ENCODE measurements at places on chromosomes 2 and 18. TPM values are rescaled to one million over a fixed set of nuclear protein-coding genes. Genes with fewer than 3 reads are reported as not detected.

DNA sequence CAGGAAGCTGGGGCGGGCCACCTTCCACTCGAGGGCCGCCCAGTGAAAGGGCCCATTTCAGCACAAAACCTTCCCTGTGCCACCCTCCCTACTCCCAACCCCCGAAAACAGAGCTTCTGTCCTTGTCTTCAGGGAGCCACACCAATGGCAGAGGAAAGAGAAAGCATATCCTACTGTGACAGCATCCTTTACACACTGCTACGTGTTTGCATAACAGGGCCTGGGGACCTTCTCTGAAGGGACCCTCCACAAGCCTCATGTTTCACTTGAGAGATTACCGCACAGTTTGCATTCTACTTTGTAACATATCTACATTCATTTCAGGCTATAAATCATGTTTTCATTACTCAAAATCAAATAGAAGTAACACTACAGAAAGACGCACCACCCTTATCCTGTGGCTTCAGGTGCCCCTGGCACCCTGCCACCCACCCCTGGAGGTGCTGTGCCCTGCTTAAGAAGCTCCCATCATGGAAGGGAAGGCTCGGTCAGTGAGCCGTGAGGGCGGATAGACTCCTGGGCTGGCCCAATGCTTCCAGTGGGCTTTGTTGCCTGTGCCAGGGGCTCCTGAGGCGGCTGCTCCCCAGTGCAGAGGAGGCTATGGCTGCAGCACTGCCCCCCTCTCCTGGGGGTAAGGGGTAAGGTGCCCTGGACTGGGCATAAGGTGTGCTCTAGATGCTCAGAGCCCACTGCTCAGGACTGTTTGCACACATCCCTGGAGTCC, 52.0 kb downstream of the EIPR1 start:
- no peak overlapping the region for H3K27ac ChIP-seq
- no peaks in the 10 kb centered on the region for H3K36me3 ChIP-seq
- DNase-seq = no peak
- H3K4me1 ChIP-seq = no peaks in the 10 kb centered on the region
- H3K27me3 ChIP-seq = no peaks in the 10 kb centered on the region

The NCKAP5 gene
- 0.06 TPM for total RNA-seq

The STK36 gene
- total RNA-seq = 12.4 TPM

The FBXO48 gene
- total RNA-seq = 2.7 TPM

GRCh38 chr2:29207352-29208148, 92.3 kb downstream of the CLIP4 start:
- H3K36me3 ChIP-seq = no peaks in the 10 kb centered on the region
- H3K27ac ChIP-seq = no peak overlapping the region
- H3K4me1 ChIP-seq = no peaks in the 10 kb centered on the region
- H3K4me3 ChIP-seq = no peak overlapping the region

DNA sequence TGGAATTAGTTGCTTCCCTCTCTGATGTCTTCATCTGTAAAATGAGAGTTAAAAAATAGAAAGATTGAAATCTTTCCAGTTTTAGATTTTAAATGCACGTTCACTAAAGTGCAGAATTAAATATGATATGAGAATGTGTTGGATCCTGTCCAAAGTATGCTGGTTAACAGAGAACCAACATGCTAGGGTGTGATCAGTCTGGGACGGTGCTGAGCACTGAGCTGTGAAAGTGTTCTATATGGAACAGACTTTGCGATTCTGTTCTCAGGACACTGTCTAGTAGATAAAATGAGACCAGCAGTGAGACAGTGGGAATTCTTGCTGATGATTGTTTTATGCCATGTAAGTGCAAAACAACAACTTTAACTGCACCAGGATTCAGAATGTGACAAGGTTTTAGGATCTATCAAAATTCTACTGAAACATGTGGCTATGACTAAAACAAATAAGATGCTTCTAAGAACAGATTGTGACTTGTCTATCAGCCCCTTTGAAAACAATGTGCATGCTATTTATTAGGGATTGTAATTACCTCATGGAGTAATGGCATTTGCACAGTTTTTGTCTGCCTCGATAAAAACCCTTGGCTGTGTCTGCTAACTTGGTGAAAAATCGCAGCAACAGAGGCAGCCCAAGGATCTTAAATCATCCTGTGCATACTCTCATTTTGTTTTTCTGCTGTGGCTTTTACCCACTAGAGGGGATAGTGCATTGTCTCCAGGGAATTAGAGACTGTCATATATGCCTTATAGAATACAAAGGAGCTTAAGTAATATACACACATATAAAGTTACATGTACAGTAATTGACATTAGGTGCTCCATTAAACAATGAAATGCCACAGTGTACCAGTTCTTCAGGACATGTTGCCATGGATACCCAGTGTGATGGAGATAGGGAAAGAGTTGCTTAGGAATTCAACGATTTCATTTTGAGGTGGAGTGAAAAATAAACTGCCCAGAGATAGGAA, 55.1 kb downstream of the MAP3K20 start:
- no peak overlapping the region for H3K4me3 ChIP-seq
- no peaks in the 10 kb centered on the region for H3K27me3 ChIP-seq
- H3K27ac ChIP-seq = no peak overlapping the region
- no peaks in the 10 kb centered on the region for H3K4me1 ChIP-seq

GRCh38 chr2:235314371-235314930, 179.4 kb upstream of the AGAP1 start:
- no peaks in the 10 kb centered on the region for H3K27me3 ChIP-seq
- no peak for DNase-seq
- H3K27ac ChIP-seq = no peak overlapping the region
- no peaks in the 10 kb centered on the region for H3K36me3 ChIP-seq
- H3K4me1 ChIP-seq = no peaks in the 10 kb centered on the region

The TNFAIP6 gene
- total RNA-seq = not detected

The ALPI gene
- not detected for total RNA-seq

- no peaks in the 10 kb centered on the region for H3K36me3 ChIP-seq
- H3K27me3 ChIP-seq = no peaks in the 10 kb centered on the region
- no peaks in the 10 kb centered on the region for H3K4me1 ChIP-seq
- no peak overlapping the region for H3K4me3 ChIP-seq
Measured at GRCh38 chr2:121944072-121944831, 188.8 kb downstream of the TSN start.

- DNase-seq = no peak
- peaks cover 4% of the 10 kb centered on the region for H3K27me3 ChIP-seq
- H3K4me1 ChIP-seq = peaks cover 10% of the 10 kb centered on the region
- no peak overlapping the region for H3K27ac ChIP-seq
- no peak overlapping the region for H3K4me3 ChIP-seq
- H3K36me3 ChIP-seq = no peaks in the 10 kb centered on the region
Measured at GRCh38 chr18:23107718-23108117, 27.6 kb upstream of the CABLES1 start.

GRCh38 chr18:63168287-63168686, 151.3 kb downstream of the BCL2 start:
- H3K27ac ChIP-seq = no peak overlapping the region
- no peaks in the 10 kb centered on the region for H3K4me1 ChIP-seq
- H3K4me3 ChIP-seq = no peak overlapping the region
- DNase-seq = no peak

DNA sequence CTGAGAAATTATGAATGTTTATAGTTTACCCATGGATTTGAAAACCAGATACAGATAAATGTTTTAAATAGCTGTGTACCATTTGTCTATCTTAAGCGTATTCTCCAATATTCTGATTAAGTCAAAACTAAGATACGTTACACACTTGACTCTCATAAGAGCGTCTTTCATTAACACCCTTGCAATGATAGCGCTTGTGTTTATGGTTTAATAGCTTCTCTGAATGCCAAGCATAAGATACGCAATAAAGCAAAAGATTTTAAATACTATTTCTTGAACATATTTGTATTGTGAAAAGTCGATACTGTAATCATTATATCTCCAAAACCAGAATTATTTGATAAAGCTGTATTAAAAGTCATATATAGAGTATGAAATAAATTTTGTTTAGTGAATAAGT, 3.0 kb downstream of the CALCRL start:
- H3K4me1 ChIP-seq = no peaks in the 10 kb centered on the region
- H3K36me3 ChIP-seq = no peaks in the 10 kb centered on the region
- no peaks in the 10 kb centered on the region for H3K27me3 ChIP-seq

GRCh38 chr2:239268082-239268481, 132.7 kb downstream of the HDAC4 start:
- peak; percentile 86 for DNase-seq
- no peak overlapping the region for H3K4me3 ChIP-seq
- H3K27me3 ChIP-seq = no peaks in the 10 kb centered on the region

GRCh38 chr2:220215785-220216184, 588.4 kb downstream of the SLC4A3 start:
- no peak for DNase-seq
- H3K27ac ChIP-seq = no peak overlapping the region
- H3K4me1 ChIP-seq = no peaks in the 10 kb centered on the region
- no peaks in the 10 kb centered on the region for H3K27me3 ChIP-seq
- H3K4me3 ChIP-seq = no peak overlapping the region

DNA sequence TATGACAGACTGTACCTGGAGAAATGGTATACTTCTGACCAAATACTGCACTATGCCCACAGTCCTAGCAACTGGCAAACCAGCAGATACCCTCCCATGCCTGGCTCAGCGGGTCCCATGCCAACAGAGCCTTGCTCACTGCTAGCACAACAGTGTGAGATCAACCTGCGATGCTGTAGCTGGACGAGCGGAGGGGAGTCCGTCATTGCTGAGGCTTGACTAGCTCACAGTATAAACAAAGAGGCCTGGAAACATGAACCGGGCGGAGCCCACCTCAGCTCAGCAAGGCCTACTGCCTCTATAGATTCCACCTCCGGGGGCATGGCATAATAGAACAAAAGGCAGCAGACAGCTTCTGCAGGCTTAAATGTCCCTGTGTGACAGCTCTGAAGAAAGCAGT, 93.2 kb upstream of the CAB39 start:
- no peaks in the 10 kb centered on the region for H3K36me3 ChIP-seq
- H3K4me1 ChIP-seq = no peaks in the 10 kb centered on the region
- H3K4me3 ChIP-seq = no peak overlapping the region
- no peak for DNase-seq

GRCh38 chr2:190822043-190822442, 58.6 kb upstream of the GLS start:
- DNase-seq = no peak
- no peak overlapping the region for H3K27ac ChIP-seq
- no peak overlapping the region for H3K4me3 ChIP-seq

DNA sequence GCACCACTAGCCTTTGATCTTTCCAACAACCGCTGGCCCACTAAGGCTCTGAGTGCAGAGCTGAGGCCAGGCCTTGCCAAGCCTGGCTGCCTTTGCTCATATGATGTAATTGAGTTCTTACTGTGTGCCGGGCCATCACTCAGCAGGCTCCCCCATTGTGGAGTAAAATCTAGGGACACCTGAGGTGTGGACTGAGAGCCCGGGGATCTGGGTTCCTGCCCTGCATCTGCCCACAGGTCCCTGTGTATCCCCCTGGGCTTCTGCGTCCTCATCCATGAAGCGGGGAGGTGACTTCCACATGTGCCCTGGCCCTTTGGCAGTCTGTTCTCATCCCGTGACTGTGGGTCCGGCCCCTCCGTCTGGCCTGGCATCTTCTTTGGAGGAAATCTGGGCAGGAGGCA, 33.8 kb downstream of the GREB1 start:
- H3K27ac ChIP-seq = no peak overlapping the region
- H3K4me3 ChIP-seq = no peak overlapping the region
- no peak for DNase-seq
- H3K4me1 ChIP-seq = no peaks in the 10 kb centered on the region

The FHOD3 gene
- 17.5 TPM for total RNA-seq

The PTPN2 gene
- 38.6 TPM for total RNA-seq

DNA sequence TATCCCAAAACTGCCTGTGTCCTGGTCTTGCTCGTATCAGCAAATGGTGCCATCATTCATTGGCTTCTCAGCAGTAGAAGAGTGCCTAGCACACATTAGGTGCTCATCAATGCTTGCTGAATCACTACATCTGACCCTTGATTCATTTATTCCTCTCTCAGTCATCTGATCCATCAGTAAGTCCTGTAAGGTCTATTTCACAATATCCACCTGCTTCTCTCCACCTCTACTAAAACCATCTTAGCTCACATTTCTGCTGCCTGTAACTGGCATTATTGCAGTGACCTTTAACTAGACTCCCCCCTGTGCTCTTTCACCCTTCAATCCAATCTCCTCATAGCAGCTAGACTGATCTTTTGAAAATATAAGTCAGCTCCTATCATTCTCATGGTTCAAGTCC, 387.6 kb upstream of the SPRED2 start:
- DNase-seq = no peak
- no peaks in the 10 kb centered on the region for H3K4me1 ChIP-seq
- H3K27me3 ChIP-seq = no peaks in the 10 kb centered on the region
- H3K27ac ChIP-seq = no peak overlapping the region
- no peaks in the 10 kb centered on the region for H3K36me3 ChIP-seq

The MERTK gene
- total RNA-seq = 60.9 TPM

The MEP1B gene
- not detected for total RNA-seq

GRCh38 chr2:112626604-112627059, 19.1 kb upstream of the SLC20A1 start:
- DNase-seq = peak; percentile 70
- no peaks in the 10 kb centered on the region for H3K36me3 ChIP-seq
- H3K4me1 ChIP-seq = no peaks in the 10 kb centered on the region
- H3K27ac ChIP-seq = peak overlapping the region; percentile 79
- no peaks in the 10 kb centered on the region for H3K27me3 ChIP-seq

GRCh38 chr18:28729321-28729720, 552.4 kb upstream of the CDH2 start:
- no peaks in the 10 kb centered on the region for H3K4me1 ChIP-seq
- H3K27ac ChIP-seq = no peak overlapping the region
- no peaks in the 10 kb centered on the region for H3K36me3 ChIP-seq

- H3K4me1 ChIP-seq = no peaks in the 10 kb centered on the region
- H3K27ac ChIP-seq = no peak overlapping the region
- H3K27me3 ChIP-seq = no peaks in the 10 kb centered on the region
- no peak for DNase-seq
- H3K36me3 ChIP-seq = no peaks in the 10 kb centered on the region
Measured at GRCh38 chr2:23867449-23867848, 59.5 kb downstream of the ATAD2B start.

DNA sequence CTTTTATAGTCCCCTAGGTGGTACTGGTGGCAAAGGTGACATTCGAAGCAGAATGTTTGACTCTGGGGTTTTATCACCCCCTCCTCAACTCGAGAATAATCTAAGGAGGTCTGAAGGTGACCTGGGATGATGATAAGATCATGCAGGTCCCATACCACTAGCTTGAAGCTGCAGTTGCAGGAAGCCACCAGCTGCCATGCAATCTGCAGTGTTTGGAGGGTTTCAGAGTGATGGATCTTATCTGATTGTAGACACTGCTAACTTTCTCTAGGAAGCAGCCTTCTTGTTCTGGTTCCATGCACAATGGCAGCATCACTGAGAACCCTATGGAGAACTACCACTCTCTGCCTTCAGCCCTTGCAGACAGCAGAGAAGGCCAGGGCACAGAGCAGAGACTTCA, 59.4 kb upstream of the LRPPRC start:
- no peak for DNase-seq
- H3K36me3 ChIP-seq = no peaks in the 10 kb centered on the region
- no peak overlapping the region for H3K4me3 ChIP-seq
- H3K27ac ChIP-seq = no peak overlapping the region
- H3K4me1 ChIP-seq = no peaks in the 10 kb centered on the region
- H3K27me3 ChIP-seq = no peaks in the 10 kb centered on the region

DNA sequence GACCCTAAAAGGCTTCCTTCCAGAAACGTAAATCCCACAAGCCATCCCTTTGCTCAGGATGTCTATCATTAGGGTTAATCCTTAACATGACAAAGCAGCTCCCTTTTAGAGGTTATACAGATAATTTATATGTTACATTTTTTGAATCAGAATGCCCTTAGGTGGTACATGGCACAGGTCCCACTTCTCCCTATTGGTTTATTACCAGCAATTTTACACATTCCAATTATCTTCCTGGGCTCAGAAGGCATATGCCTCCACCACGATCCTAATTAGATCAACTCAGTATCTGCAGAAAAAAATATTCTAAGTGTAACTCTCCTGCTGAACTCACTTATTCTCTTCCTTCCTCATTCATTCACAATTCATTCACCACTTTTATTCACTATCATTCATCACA, 507.0 kb upstream of the MAP2 start:
- no peak for DNase-seq
- no peaks in the 10 kb centered on the region for H3K27me3 ChIP-seq
- no peak overlapping the region for H3K27ac ChIP-seq
